ENCODE measurements at places on chromosomes 1 and 21.
A peak's percentile ranks its signal among the peaks of the same experiment; 100 is the strongest.

- DNase-seq: no peak
Measured at GRCh38 chr1:216919060-216919970, 196.1 kb upstream of the ESRRG start.

DNA sequence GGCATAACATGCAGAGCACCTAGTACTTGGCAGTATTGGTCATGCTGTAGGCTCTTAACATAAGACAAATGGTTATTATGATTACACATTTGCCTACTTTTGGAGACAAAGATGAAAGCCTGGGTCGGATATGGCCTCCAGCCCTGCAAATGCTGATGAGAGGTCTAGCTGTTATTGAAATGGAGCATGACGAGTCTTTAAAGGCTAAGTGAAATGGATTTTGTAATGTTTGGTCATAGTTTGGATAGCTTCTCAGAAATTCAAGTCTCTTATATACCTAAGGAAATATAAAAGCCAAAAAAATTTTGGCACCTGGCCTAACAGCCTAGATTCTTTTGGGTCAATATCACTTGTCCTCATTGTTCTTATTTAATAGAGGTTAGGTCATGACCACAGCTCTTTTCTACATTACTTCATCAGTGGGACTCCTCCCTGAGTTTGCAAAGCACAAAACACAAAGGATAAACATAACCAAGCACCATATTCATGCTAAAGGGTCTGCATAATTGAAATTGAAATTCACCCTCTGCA lies 69.2 kb upstream of the WLS start:
- DNase-seq: no peak

DNA sequence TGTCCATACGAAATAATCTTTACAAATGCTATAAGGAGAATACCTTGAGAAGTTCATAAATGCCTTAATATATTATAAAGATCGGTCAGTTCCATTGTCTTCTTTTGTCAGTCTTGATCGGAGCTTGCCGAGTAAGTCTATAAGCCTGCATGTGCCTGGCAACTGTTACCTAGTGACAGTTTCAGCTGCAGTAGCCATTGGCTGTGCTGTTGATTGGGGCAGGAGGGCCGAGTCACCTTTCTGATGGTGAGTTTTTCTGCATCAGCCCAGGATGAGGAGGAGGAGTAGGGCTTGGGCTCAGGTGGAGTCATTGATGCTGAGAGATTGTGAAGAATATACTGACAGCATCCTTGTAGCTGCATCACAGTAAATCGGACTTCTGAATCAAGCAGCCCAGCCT lies 1.9 kb upstream of the GPR52 start:
- DNase-seq: no peak

GRCh38 chr1:231236208-231236591 lies 4.8 kb upstream of the GNPAT start:
- DNase-seq: no peak

- DNase-seq: no peak
Measured at GRCh38 chr1:177864538-177865305, 105.1 kb downstream of the SEC16B start.

DNA sequence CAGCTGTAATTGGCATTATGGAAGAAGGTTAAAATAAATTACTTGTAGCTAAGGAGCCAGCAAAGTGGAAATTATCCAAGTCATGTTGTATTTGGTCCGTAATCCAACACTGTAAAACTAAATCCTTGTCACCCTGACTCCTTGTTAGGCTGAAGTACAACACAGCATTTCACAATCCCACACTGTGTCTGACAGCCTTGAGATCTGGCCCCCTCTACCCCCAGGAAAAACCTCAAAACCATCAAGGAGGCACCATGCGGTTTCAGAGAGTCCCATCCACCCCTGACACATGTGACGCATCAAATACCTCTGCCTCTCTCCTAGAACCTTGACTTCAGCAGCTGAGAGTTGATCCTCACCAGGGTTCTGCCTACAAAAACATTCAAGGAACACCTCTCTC lies 41.0 kb downstream of the LMX1A start:
- DNase-seq: no peak

- no peak for DNase-seq
Measured at GRCh38 chr21:38439426-38439825, 58.9 kb downstream of the ERG start.

GRCh38 chr1:204571128-204571527 lies 54.9 kb downstream of the MDM4 start:
- no peak for DNase-seq

DNA sequence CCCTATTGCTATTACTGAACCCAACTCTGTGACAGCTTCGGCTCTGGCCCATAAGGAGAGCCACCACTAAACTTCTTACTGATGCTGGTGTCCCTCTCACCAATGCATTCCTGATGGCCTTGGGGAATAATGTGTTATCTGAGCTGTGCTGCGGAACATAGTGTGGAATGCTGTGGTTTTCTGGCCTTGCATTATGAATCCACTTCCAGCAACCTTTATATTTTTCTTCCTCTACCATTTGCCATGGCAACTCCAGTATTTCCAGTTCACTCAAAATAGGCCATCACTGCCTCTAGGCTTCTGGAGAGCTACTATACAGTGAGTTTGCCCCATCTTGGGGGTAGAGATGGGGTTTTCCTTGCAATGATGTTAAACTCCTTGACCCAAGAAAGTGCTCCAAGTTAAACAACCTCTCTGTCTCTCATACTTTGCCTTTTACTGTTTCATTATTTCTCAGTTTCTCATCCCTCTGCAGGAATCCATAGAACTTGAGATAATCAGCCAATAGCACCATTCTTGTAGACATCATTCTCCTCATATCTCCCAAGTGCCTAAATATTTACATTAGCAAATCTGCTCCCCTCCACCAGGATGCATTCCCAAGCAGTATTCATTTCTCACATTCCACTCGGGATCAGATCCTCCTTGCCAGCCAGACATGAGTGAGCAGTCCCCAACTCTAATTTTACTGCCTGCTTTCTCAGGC lies 11.1 kb upstream of the RAVER2 start:
- no peak for DNase-seq

DNA sequence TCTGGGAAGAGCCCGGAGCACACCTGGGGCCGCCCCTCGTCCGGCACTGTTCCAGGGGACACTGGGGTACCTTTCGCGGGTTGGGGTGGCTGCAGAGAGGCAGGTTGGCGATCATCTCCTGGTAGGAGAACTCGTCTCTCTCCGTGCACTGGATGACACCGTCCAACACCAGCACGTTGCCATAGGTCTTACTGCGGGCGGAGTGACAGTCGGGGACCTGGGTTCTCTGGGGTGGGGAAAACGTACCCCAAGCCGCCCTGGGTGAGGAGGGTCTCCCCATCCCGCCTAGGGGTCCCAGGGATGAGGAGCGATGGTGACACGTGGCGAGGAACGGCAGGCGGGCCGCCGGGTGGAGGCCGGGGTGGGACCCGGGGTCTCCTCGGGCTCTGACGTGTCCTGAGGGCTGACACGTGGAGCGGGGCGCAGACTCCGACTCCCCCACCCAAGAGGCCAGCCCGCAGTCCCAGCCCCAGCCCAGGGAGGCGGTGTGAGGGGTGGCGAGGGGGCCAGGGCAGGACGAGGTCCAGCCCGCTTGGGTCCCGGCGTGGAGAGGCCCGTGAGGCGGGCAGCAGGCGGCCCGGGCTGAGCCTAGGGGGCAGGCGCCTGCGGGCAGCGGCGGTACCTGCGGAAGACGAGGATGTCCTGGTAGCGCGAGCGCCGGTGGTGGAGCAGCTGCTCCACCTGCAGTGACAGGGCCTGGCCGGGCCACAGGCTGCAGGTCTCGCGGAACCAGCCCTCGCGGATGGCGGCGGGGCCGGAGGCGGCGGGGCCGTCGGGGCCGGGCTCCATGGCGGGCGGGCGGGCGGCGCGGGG lies 457 bp downstream of the SRM start:
- DNase-seq: no peak

DNA sequence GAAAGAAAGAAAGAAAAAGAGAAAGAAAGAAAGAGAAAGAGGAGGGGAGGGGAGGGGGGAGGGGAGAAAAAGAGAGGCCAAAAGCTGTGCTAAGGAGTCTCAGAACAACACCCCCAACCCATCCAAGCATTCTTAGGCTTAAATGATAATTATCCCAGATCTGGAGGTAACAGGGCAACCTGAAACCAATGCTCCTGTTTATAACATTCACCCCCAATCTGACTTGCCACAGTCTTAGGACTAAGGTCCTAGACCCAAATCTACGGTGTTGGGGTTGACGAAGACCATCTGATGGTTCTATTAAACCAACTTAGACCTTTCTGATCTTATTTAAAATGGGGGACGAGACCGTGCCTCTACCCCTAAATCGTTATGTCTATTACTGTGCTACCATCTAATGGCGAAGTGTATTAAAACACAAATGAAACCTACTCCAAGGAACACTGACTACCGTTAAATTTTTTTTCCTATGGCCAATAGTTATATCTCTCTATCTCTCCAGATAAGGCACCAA lies 119.3 kb upstream of the CDC42BPA start:
- DNase-seq: no peak

DNA sequence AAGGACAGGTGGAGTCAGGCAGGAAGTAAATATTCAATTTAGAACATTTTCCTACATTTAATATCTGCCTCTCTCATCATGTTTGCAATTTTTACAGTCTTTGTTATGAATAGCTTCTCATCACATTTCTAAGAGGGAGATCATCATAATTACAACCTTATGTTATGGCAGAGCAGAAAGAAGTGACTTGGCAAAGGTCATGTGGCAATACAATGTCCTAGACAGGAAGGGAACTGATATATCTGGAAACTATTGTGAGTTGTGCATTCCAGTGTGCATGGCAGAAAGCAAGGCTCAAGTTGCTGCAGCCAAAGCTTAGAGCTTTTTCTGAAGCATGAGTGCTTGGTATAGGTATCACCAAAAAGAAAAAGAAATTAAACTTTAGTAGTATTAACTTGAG lies 43.8 kb upstream of the PRRX1 start:
- DNase-seq: no peak

DNA sequence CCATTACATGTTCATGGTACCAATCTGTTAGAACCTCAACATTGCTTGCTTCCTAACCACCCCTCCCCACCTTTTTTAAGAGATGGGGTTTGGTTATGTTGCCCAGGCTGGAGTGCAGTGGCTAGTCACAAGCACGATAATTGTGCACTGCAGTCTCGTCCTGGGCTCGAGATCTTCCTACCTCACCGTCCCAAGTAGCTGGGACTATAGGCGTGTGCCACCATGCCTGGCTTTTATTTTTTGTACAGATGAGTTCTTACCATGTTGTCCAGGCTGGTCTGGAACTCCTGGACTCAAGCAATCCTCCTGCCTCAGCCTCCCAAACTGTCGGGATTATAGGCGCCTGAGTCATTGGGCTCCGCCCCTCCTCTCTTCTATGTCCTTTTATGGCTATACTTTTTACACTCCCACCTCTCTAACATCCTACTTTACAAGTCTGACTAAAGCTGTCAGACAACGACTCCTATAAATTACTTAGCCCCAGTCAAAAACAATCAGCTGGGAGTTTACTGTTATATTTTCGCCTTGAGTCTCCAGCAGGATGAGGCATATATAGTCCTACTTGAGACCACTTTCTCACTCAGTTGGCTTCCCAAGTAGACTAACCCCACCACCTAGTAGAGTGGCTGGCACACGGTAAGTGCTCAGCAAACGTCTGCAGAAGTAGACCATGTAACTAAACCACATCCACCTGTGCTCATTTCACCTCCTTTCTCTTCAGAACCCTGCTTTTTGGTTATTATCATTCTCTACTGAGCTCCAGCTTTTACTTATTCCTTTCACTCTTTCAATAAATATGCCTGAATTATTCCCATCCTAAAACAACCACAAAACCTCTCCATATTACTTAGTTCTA lies 13.8 kb downstream of the ENSA start:
- no peak for DNase-seq

- DNase-seq: no peak
Measured at GRCh38 chr1:88751714-88752113, 67.6 kb downstream of the PKN2 start.

DNA sequence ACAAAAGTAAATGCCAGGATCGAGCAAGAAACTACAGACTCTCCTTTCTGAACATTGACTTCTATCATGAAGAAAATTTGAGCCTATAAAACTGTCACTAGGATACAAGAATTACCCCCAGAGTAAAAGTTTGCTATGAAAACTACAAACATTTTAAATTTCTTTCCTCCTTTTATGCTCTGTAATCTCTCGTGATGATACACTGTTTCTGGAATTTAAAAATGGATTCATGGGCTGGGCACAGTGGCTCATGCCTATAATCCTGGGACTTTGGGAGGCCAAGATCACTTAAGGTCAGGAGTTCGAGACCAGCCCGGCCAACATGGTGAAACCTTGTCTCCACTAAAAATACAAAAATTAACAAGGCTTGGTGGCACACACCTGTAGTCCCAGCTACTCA lies 181.3 kb downstream of the ZNF281 start:
- no peak for DNase-seq

GRCh38 chr1:11432526-11432925 lies 46.4 kb upstream of the DISP3 start:
- DNase-seq: no peak

GRCh38 chr1:36359911-36360550 lies 25.7 kb downstream of the STK40 start:
- DNase-seq: no peak

DNA sequence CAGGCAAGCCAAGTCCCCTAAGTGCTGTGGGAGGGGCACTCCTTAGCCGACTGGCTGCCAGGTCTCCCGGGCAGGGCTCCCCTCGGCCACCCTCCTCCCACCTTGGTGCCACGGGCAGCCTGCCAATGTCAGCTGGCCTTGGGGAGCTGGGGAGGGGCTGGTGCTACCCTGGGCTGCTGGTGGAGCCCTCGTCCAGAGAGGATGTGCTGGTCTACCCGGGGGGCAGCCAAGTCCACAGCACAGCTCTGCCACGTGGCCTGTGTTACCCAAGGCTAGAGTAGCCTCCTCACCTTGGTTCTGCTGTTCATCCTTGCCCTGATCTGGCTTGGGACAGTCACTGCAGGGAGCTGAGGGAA lies 42.9 kb downstream of the CRYAA start:
- DNase-seq: no peak

DNA sequence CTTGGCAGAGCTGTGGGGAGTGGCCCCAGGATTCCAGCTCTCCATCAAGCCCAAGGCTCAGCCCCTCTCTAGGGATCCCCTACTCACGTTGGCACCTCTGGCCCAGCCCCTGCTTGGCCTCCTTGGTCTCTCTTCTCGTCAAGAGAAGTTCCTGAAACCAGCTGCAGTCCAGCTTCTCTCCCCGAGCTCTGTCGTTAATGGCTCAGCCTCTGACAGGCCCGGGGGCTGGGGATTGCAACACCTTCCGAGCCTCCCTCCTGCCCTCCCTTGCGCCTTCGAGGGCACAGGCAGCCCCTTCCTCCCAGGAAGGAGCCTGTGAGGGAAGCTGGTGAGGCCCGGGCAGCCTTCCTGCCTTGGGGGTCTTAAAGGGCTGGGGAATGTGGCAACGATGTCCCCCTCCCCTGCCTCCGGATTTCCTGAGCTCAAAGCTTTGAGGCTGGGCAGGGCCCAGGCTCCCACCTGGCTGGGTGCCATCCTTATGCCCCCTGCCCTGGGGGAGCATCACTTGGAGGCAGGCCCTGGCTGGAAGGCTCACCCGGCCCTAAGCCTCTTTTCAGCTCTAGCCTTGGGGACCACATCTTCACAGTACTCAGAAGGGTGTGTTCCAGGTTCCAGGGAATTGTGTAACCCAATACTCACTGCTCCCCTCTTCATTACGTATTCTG lies at the start of gene CSF3R:
Gene CSF3R (minus strand): TSS at position 190 of the 665 bp plus-strand sequence. CDS start 3,417 bp downstream, outside the sequence.
- no peak for DNase-seq

GRCh38 chr1:147669469-147670318 lies 630 bp downstream of the ACP6 start:
- DNase-seq: peak; percentile 61

Measured in nucleus accumbens (tissue), 56 donors.